Stimulated activated CD4-positive, alpha-beta T cell treated with anti-CD3 and anti-CD28 coated beads, Interleukin-12 subunit alpha, Interleukin-12 subunit beta, amount 100 ng/mL, for 48 hours (primary cell): ENCODE measurements at places on chromosomes 3 and 15.

GRCh38 chr15:74769463-74770025 lies 12.3 kb upstream of the CSK start:
- DNase-seq, result no peak

DNA sequence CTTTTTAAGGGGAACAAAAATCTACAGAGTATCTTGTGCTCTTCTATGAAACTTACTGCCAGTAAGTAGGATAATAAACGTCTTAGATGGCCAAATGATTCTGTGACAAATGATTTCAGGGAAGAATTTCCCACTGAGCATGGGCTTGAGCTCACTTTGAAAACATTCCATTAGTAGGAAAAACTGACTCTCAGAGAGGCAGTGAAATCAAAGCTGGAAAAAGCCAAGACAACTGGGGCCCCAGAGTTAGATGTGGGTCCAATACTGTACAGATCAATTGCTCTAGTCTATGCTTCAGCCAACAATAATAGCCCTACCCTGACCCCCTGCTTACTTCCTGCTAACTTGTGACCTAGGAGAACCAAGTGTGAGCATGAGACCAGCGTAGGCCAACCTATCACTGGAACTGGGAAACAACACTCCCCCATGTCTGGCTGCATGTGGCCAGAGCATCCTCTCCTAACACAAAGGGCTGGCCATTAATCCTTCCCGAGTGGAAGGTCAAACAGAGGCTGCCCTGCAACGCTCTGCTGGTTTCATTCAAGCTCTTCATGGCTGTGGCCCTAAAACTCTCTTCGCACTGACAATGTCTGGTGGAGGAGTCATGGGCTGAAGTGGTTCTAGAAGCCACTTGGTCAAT lies 68.8 kb downstream of the FOXB1 start:
- no peak for DNase-seq

GRCh38 chr15:28015855-28016254 lies 83.3 kb downstream of the OCA2 start:
- DNase-seq, result no peak

DNA sequence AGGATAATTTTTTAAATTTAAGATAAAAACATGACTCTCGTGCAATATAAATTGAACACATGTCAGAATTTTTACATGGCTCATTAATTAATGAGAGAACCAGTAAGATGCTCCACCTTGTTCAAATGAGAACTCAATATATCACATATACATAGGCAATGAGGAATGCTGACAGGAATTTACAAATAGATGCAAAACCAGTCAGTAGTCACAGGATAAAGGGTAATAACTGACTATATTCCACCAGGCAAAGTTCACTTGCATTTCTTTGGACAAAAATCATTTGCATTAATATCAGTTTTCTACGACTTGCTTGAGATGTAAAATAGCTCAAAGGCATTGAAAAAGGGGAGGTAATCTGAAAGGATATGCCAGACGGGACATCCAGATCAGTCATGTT lies 139.4 kb downstream of the STAC start:
- no peak for DNase-seq

GRCh38 chr3:70096376-70097066 lies 97.0 kb downstream of the SAMMSON start:
- DNase-seq, result no peak

DNA sequence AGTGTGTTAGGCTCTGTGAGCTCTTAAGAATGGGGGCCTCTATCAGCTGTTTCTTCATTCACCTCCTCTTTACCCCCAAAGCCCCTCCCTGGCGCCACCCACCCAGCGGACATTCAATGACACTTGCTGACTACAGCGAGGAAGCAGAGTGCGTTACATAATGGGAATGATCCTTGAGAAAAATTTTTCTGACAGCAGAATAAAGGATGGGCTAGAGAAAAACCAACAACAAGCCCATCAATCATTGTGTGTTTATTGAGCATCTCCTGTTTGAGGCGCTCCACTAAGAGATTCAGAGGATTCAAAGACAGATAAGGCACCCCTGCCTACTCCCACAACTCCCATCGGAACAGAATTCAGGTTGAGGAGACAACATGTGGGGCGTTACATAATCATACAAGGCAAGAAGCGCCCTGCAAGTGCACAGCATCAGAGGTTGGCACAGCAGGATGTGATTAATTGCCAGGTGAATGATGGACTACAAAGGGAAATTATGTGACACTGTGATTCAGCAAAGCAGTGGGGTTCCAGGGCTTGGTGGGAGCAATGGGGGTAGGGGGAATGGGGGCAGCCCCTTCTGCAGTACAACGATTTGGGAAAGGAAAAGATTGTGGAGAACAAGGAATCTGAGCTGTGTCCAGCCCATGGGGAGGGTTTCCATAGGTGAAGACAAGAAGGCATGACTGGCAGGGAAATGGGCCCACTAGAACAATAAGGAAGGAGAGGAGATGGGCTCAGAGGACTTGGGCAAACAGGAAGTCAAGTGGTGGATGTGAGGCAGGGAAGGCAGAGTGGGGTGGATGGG lies 141.3 kb upstream of the ATP2B2 start:
- DNase-seq, result no peak

DNA sequence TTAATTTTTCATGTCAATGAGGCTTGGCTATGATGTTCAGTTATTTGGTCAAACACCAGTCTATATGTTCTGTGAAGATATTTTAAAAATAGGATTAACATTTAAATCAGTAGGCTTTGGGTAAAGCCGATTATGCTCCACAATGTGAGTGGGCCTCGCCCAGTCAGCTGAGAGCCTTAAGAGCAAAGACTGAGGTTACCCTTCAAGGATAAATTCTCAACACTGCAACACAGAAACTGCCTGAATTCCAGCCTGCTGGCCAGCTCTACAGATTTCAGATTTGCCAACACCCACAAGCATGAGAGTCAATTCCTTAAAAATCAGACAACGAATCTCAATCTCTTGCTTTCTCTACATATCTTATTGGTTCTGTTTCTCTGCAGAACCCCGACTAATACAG lies 188.3 kb downstream of the PLCH1 start:
- no peak for DNase-seq

GRCh38 chr3:117444175-117444574 lies 734.6 kb downstream of the TUSC7 start:
- DNase-seq, result no peak

- DNase-seq, result no peak
Measured at GRCh38 chr15:60809375-60809774, 330.4 kb upstream of the ICE2 start.

DNA sequence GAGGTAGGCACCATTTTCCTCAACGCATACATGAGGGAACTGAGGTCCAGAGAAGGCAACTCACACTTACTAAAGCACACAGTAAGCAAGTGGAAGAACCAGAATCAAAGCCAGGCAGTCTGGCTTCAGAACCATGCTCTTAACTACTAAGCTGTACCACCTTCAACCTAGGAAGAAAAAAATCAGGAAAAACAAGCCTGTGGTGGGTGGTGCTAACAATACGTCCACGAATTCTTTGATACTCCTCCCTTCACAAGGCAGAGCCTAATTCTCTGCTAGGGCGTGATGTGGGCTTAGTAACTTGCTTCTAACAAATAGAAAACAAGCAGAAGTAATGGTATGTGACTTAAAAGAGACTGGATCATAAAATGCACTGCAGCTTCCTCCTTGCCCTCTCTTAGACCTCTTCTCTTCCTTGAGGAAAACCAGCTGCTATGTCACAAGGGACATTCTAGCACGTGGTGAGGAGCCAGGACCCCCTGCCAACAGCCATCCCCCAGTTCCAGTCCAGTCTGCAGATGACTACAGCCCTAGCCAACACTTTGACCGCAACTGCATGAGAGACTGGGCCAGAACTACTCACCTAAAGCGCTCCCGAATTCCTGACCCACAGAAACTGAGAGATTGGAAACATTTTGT lies 36.9 kb downstream of the HACD2 start:
- DNase-seq, result no peak

- no peak for DNase-seq
Measured at GRCh38 chr3:46186471-46187340, 21.4 kb downstream of the CCR1 start.

GRCh38 chr3:146781059-146781458 lies 175.9 kb upstream of the PLSCR5 start:
- no peak for DNase-seq

- no peak for DNase-seq
Measured at GRCh38 chr3:177282119-177282655, 84.9 kb upstream of the TBL1XR1 start.

DNA sequence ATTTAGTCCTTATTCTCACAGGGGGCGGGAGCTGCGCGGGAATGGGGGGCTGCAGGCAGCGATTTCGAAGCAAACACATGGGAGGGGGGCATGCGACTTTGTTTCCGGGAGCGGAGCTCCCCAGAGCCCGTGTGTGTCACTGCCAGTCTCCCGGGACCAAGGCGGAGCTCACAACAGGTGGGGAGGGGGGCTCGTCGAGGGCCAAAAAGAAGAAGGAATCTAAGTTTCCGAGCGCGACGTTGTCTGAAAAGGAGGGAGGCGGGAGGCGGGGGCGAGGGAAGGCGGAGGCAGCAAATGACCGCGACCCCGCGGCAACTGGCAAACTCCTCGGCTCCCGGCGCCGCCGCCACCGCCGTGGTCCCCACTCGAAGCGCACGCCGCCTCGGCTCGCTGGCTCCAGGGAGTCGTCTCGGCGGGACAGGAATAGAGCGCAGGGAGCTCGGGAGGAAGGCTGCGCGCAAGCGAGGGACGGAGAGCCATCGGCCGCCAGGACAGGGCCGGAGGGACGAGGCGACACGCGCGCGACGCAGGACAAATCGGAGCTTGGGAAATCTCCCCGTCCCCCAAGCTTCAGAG lies 1.4 kb downstream of the FOXP1 start:
- no peak for DNase-seq

GRCh38 chr3:29297998-29298397 lies 17.1 kb downstream of the RBMS3 start:
- no peak for DNase-seq

- DNase-seq, result no peak
Measured at GRCh38 chr3:53599771-53600170, 105.4 kb downstream of the CACNA1D start.

DNA sequence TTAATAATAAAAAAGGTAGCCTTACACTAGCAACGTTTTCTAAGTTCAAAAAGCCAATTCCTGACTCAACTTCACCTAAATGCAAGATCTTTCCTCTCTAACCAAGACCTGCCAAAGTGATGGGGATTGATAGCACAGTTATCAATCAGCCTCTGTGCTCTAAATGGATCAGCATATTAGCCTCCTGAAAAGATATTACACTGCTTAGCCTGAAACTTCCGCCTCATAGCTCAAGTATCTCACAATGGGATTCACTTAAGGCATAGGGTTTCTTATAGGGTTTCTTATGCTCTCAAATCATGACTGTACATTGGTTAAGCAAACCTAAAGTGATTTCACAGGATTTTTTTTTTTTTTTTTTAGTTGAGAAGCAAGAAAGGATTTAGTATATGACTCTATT lies 436 bp upstream of the SLC9A9 start:
- DNase-seq, result no peak

- no peak for DNase-seq
Measured at GRCh38 chr15:34855413-34855812, 60.1 kb upstream of the ACTC1 start.

GRCh38 chr3:188839187-188839695 lies 332.5 kb upstream of the TPRG1 start:
- DNase-seq, result no peak

DNA sequence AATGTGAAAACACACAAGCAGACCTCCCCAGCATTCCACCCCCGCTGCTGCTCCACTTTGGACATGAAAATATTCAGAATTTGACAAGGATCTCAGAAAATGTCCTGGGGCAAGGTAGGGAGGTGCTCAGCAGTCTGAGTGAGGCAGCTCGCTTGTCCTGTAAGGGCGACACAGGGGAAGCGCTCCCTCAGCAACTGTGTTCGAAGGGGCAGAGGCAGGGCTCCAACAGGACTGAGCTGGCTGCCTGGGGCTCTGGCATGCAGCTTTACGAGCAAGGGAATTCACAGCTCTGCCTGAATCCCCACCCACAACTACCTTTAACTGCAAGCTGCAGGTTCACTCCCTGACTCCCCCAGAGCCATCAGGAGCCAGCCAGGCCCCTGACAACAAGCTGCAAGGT lies 287.0 kb upstream of the LYSMD4 start:
- DNase-seq, result no peak

- DNase-seq, result no peak
Measured at GRCh38 chr3:52146811-52147210, 7.4 kb downstream of the POC1A start.
